ENCODE measurements at places on chromosomes 7 and 10.

- DNase-seq = no peak
These were observed 109.0 kb downstream of the ZMYND11 start for GRCh38 chr10:244227-244626.

DNA sequence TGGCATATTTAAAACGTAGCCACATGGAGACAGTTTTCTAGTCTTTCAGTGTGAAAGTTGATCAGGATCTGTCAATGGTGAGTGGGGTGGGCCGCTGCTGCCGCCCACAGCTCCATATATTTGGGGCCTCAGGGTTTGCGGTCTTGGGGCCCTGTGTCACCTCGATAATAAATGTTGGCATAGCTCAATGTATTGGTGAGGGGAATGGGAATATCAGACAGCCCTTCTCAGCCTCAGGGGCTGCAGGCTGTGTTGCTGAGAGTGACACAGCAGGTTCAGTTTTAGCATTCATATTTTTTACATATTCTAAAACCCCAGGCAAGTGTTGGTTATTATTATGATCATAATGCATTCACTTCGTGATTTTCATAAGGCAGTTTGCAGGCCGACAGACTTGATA, 5.3 kb downstream of the CDH23 start:
- DNase-seq = no peak

GRCh38 chr10:3162533-3162932, 10.0 kb downstream of the PITRM1 start:
- DNase-seq = no peak

- DNase-seq = no peak
These were observed 36.6 kb downstream of the CNNM1 start for GRCh38 chr10:99365736-99366135.

- DNase-seq = no peak
These were observed 7.1 kb downstream of the GATA3 start for GRCh38 chr10:8061274-8062211.

DNA sequence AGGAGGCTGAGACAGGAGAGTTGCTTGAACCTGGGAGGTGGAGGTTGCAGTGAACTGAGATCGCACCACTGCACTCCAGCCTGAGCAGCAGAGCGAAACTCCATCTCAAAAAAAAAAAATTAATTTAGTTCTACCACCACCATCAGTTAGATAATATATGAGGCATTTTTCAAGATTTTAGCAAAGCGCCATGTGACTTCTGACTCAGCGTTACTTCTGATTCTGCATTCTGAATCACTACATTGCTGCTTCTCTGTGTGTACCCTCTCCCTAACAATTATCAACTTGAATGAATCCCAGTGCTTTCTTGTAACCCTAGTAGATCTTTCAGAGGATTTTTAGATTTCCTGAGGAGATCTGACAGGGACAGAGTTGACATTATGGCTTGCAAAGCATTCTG, 176.8 kb upstream of the SORCS1 start:
- no peak for DNase-seq

- DNase-seq = no peak
These were observed 27.1 kb downstream of the DAGLB start for GRCh38 chr7:6420680-6421079.

DNA sequence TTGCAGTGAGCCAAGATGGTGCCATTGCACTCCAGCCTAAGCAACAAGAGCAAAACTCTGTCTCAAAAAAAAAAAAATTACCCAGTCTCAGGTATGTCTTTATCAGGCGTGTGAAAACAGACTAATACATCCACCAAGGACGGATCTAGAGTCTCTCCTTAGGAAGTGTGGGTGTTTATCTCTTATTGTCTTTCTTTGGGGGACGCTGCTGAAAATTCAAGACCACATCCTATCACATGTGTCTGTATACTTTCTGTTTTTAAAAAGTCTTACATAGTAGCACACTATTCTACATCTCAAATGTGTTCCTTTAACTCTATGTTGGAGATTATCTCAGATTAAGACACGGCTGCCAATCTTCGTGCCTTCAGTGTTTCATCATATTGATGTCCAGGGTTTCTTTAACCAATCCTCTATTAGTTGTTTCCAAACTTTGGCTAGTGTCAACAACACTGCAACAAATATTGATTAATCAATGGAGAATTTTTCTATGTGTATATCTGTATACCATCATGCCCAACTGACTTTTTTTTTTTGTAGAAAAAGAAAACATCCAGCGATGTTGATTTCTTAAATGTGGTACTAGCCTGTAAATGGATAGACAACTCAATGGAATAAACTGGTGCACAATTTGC, 92.3 kb upstream of the KDM7A start:
- DNase-seq = no peak

DNA sequence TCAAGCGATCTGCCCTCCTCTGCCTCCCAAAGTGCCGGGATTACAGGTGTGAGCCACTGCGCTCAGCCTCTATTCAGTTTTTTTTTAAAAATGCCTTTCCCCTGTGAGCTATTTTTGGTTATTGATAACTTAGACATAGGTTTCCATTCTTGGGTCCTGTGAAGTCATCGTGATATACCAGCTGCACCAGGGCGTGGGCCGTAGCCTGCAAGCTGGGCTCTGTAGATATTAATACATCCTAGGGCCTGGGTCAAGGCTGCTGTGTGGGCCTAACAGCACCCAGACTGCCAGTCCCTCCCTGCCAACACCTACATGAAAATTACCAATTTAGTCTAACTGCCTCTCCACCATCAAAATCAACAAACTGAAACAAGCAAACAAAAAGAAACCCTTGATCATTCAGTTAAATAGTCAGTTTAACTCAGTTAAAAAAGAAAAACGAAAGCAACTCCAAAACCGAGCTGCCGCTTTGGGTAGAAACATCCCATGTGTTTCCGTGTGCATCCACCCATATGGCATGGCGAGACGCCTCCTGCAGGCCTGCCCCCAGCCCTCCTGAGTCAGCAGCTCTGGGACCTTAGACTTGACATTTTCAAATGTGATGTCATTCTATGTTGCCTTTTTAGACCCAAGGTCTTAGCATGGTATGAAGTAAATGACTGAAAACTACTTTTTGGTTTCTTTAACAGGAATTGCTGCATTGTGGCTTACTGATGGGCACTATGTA, 330.2 kb downstream of the GLRX3 start:
- DNase-seq = no peak

DNA sequence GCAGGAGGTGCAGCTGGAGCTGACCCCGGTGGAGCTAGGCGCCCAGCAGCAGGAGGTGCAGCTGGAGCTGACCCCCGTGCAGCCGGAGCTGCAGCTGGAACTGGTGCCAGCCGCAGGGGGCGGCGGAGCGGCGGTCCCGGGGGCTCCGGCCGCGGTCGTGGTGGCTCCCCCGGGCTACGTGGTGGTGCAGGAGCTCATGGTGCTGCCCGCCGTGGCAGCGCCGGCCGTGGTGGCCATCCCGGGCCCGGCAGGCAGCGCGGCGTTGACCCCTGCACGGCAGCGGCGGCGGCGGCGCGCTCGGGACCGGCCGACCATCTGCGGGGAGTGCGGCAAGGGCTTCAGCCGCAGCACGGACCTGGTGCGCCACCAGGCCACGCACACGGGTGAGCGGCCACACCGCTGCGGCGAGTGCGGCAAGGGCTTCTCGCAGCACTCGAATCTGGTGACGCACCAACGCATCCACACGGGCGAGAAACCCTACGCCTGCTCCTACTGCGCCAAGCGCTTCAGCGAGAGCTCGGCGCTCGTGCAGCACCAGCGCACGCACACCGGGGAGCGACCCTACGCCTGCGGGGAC, 6.8 kb downstream of the ZNF853 start:
- no peak for DNase-seq

- no peak for DNase-seq
These were observed 175.6 kb downstream of the PLXNA4 start for GRCh38 chr7:132400561-132401142.

- no peak for DNase-seq
These were observed 88.4 kb upstream of the MPP7 start for GRCh38 chr10:28391283-28391682.

- no peak for DNase-seq
These were observed 79.8 kb upstream of the MPP7 start for GRCh38 chr10:28382525-28383269.

GRCh38 chr7:93575555-93576399, 1.3 kb upstream of the CALCR start:
- DNase-seq = no peak

- no peak for DNase-seq
These were observed 57.1 kb downstream of the SYPL1 start for GRCh38 chr7:106054971-106055532.

GRCh38 chr7:96306385-96307125, 15.3 kb downstream of the SLC25A13 start:
- DNase-seq = no peak

- no peak for DNase-seq
These were observed 5.6 kb downstream of the CH25H start for GRCh38 chr10:89201345-89202032.

GRCh38 chr10:31803606-31804351, 124.9 kb downstream of the ARHGAP12 start:
- no peak for DNase-seq

DNA sequence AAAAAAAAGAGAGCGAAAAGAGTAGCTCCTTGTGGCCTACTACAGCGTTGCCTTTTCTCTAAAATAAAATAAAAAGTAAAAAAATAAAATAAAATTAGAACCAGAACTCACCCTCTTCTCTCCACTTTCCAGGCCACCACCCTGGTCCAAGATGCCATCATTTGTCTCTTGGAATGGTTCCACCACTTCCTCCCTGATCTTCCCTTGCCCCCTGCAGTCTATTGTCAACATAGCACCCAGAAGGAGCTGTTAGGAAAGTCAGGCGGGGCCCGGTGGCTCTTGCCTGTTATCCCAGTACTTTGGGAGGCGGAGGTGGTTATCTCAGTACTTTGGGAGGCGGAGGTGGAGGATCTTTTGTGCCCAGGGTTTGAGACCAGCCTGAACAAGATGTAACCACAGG, 7.6 kb upstream of the GRID2IP start:
- DNase-seq = no peak

DNA sequence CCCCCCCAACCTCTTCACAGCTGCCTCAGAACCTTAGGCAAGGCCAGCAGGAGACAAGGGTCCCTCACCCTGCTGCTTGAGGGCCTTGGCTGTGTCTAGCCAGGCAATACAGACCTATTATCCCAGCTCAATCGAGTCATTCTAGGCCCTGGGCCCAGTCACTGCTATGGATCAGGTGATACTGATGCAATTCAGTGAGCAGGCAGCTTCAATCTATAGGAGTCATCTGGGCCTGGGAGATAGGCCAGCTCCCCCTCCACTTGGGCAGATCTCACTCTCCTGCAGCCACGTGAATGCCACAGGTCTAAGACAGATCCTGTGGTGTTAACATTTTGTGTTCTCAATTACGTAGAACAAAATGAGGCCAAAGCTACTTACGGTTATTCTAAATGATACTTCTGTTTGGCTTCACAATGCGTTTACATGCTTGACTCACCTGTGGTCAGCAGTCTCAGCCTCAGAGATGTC, 68.0 kb upstream of the LRRC4 start:
- DNase-seq = no peak

DNA sequence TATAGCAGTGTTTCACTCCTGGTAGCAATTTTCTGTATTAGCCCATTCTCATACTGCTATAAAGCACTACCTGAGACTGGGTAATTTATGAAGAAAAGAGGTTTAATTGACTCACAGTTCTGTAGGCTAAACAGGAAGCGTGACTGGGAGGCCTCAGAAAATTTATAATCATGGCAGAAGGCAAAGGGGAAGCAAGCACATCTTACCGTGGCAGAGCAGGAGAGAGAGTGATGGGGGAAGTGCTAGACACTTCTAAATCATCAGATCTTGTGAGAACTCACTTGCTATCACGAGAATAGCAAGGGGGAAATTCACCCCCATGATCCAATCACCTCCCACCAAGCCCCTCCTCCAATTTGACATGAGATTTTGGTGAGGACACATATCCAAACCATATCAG, 131.6 kb upstream of the EFCAB10 start:
- DNase-seq = no peak

GRCh38 chr10:14571866-14572507, 202.7 kb downstream of the FAM107B start:
- no peak for DNase-seq

GRCh38 chr10:5297466-5297865, 67.3 kb upstream of the UCN3 start:
- no peak for DNase-seq

DNA sequence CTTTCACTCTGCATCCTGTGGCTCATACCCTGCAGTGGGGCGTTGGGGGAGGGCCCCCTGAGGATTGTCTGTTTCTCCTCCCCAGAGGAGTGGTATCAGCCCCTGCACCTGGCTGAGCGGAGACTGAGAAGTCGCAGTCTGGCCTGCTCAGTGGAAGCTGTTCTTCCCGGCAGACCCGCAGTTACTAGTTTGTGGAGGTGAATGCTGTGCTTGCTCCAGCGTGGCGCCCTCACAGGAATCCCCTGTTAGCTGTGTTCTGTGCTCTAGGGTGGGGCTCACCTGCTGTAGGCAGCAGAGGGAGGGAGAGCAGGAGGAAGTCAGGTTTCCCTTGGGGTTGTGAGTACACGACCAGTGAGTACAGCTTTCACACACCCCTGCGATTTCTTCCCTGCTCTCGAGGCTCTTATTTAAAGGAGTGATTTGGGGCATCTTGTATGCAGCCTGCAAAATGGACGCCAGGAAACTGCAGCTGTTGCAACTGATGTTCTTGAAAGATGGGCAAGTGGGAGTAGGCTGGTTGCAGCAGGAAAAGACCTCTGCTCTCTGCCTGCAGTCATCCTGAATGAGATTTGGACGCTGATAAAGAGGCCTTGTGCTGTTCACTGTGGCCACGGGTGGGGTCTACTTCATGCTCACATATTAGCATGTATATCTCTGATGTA, 66.4 kb downstream of the HK1 start:
- no peak for DNase-seq

- DNase-seq = no peak
These were observed 117.0 kb upstream of the BTBD16 start for GRCh38 chr10:122154031-122154544.
